ENCODE measurements at places on chromosomes 7 and 10. TPM values are rescaled to one million over a fixed set of nuclear protein-coding genes. Genes with fewer than 3 reads are reported as not detected.

RINT1 gene
- 11.9 TPM for total RNA-seq

GRCh38 chr7:24755541-24756407 lies 1.5 kb downstream of the GSDME start:
- DNase-seq, result no peak
- no peak overlapping the region for H3K4me3 ChIP-seq
- H3K27ac ChIP-seq, result peak overlapping the region; percentile 84
- no peaks in the 10 kb centered on the region for H3K27me3 ChIP-seq

DNA sequence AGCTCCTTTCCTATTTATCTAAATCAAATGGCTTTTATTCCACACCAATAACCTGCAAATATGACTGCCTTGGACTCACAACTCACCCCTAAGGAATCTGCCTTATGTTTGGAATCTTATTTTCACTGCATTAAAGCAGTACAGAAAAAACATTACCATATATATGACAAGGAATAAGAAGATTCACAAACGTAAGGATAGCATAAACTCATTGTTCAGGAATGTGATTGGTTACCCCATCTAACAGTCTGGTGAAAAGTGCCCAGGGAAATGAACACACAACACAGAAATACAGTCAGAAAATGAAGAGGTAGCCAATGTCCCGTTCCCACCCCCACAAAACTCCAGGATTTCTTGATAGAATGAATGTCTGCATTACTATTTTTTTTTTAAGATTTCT lies 2.0 kb downstream of the PPP3CB start:
- H3K27me3 ChIP-seq, result no peaks in the 10 kb centered on the region
- peaks cover 12% of the 10 kb centered on the region for H3K36me3 ChIP-seq
- H3K4me1 ChIP-seq, result peaks cover 2% of the 10 kb centered on the region
- no peak for DNase-seq

GRCh38 chr7:89085580-89085979 lies 290.0 kb upstream of the TEX47 start:
- H3K4me3 ChIP-seq, result no peak overlapping the region
- no peak overlapping the region for H3K27ac ChIP-seq
- no peaks in the 10 kb centered on the region for H3K36me3 ChIP-seq
- no peak for DNase-seq
